ENCODE measurements at places on chromosomes 16 and 17. TPM values are rescaled to one million over a fixed set of nuclear protein-coding genes. Genes with fewer than 3 reads are reported as not detected.

Gene IRF8
- 33.3 TPM for total RNA-seq

Gene GCGR
- total RNA-seq = 9.3 TPM

Gene LITAF
- total RNA-seq = 171 TPM

DNA sequence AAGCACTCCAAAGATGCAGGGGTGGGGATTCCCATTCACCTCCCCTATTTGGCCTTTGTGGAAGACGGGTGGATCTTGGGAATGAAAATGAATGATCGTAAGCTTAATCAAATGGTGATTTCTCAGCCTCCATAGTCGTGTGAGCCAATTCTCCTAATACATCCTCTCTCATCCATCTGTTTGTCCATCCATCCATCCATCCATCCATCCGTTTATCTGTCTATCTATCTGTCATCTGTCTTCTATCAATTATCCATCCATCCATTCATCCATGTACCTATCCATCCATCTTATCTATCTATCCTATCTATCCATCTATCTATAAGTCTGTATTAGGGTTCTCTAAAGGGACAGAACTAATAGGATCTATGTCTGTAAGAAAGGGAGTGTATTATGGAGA, 7.8 kb downstream of the RNF213 start:
- DNase-seq = no peak
- no peak overlapping the region for H3K27ac ChIP-seq
- no peak overlapping the region for H3K4me3 ChIP-seq
- H3K4me1 ChIP-seq = peaks cover 24% of the 10 kb centered on the region

GRCh38 chr16:86786338-86786737, 208.0 kb downstream of the FOXL1 start:
- H3K4me3 ChIP-seq = no peak overlapping the region
- DNase-seq = no peak
- H3K27ac ChIP-seq = no peak overlapping the region
- no peaks in the 10 kb centered on the region for H3K27me3 ChIP-seq
- no peaks in the 10 kb centered on the region for H3K36me3 ChIP-seq
- no peaks in the 10 kb centered on the region for H3K4me1 ChIP-seq

DNA sequence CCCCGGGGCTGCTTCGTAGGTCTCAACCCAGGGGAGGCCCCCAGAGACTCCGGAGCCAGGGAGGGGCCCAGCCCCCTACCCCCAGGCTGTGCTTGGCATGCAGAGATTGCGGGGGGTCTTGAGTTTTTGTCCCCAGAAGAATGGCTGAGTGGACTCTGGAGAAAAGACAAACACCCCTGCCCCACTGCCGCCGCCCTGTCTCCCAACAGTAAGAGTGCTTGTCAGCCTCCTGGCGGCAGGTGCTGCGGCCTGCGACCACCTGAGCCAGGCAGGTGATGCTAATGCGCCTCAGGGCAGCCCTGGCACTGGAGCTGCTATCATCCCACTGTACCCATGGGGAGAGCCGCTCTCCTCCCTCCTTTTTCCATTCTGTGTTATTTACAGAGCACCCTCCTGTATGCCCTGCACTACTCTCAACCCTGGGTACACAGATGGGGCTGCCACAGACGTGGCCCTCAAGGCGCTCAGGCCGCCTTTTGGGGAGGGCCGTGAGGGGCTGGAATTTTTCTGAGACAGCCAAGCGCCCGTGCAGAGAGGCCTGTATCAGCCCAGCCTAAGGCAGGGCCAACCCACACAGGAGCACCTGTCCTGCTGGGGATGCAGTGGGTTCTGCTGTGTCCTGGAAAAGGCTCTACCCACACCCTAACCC, 2.6 kb upstream of the IL17C start:
- DNase-seq = no peak
- peaks cover 6% of the 10 kb centered on the region for H3K27me3 ChIP-seq
- H3K27ac ChIP-seq = no peak overlapping the region

DNA sequence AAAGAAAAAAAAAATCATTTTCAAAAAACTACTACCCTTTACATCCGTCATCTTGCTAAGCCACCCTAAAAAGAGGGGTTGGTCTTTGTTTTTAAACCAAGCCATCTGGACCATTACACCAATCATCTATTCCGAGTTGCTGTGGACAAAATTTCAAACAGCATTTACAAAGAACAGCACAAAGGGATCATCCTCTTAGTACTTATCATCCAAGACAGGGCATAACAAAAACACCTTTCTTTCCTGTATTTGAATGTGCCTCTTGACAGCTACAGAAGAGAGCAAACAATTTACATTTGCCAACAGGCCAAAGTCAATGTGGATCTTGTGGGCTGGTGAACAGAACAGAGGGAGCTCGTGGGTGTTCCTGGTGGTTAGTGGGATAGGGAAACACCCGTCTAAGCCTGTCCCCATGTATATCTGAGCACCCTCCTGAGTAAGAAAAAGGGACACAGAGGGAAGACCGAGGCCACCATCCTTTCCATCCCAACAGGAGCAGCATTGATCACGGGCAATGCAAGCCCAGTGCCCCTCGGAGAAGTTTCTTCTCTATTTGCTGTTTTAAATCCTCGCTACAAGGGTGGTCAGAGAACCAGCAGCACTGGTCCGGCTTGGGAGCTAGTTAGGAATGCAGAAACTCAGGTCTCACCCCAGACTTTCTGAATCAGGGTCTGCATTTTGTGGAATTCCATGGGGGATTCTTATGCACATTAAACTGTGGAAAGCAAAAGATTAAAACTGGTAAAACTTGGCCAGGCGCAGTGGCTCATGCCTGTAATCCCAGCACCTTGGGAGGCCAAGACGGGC, 1.9 kb downstream of the SLC39A11 start:
- H3K4me3 ChIP-seq = no peak overlapping the region
- no peak for DNase-seq
- H3K4me1 ChIP-seq = peaks cover 5% of the 10 kb centered on the region
- no peak overlapping the region for H3K27ac ChIP-seq
- H3K27me3 ChIP-seq = no peaks in the 10 kb centered on the region

GRCh38 chr17:70375406-70375805, 206.1 kb downstream of the KCNJ2 start:
- H3K36me3 ChIP-seq = no peaks in the 10 kb centered on the region
- DNase-seq = no peak
- H3K27me3 ChIP-seq = no peaks in the 10 kb centered on the region
- no peak overlapping the region for H3K4me3 ChIP-seq
- H3K27ac ChIP-seq = no peak overlapping the region

DNA sequence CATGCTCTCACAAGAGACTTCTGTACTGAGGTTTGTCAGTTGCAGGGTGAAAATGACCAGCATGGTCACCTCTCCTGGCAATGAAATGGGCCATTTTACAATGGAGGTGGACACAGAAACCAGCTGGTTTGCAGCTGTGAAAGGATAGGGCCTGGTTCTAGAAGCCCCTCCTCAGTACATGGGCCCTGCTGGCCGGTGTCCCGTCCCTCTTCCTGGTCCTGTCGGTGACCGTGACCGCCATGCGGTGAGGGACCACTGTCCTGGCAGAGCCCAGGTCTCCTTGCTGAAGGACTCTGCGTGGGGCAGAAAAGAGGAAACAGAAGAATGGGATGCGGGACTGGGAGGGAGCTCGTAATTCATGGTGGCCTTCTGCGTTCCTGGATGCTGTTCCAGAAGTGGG, 76.0 kb upstream of the ZNF423 start:
- H3K4me3 ChIP-seq = no peak overlapping the region
- H3K27me3 ChIP-seq = no peaks in the 10 kb centered on the region
- H3K4me1 ChIP-seq = no peaks in the 10 kb centered on the region
- no peak for DNase-seq
- no peak overlapping the region for H3K27ac ChIP-seq

- no peaks in the 10 kb centered on the region for H3K4me1 ChIP-seq
- H3K27me3 ChIP-seq = no peaks in the 10 kb centered on the region
Observed at GRCh38 chr17:76940738-76941350, 72.6 kb downstream of the MGAT5B start.

GRCh38 chr16:23521037-23521743, 10.9 kb upstream of the GGA2 start:
- no peak for DNase-seq
- no peaks in the 10 kb centered on the region for H3K4me1 ChIP-seq
- H3K27me3 ChIP-seq = no peaks in the 10 kb centered on the region
- H3K4me3 ChIP-seq = no peak overlapping the region

- H3K4me1 ChIP-seq = no peaks in the 10 kb centered on the region
- H3K4me3 ChIP-seq = no peak overlapping the region
- no peaks in the 10 kb centered on the region for H3K36me3 ChIP-seq
- DNase-seq = peak; percentile 90
- H3K27me3 ChIP-seq = no peaks in the 10 kb centered on the region
Observed at GRCh38 chr16:49876716-49877129, 20.8 kb upstream of the ZNF423 start.

- H3K27me3 ChIP-seq = no peaks in the 10 kb centered on the region
- DNase-seq = no peak
- H3K27ac ChIP-seq = no peak overlapping the region
- H3K4me1 ChIP-seq = no peaks in the 10 kb centered on the region
Observed at GRCh38 chr16:87979352-87979751, 28.1 kb downstream of the BANP start.

DNA sequence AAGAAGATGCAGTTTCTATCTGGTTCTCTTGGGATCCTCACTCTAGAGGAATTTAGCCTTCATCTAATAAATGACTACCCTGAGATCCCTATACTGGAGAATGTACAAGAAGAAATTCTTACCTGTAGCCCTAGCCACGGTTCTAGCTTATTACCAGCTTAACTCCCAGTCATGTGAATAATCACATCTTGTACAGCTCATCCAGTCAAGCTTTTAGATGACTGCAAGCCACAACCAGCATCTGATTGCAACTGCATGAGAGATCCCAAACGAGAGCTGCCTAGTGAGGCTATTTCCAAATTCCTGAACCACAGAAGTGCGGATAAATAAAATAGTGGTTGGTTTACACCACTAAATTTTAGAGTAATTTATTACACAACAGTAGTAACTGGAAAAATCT, 196.0 kb upstream of the CPHXL start:
- no peak overlapping the region for H3K27ac ChIP-seq
- no peak for DNase-seq
- H3K4me1 ChIP-seq = no peaks in the 10 kb centered on the region
- no peaks in the 10 kb centered on the region for H3K36me3 ChIP-seq
- H3K27me3 ChIP-seq = no peaks in the 10 kb centered on the region

DNA sequence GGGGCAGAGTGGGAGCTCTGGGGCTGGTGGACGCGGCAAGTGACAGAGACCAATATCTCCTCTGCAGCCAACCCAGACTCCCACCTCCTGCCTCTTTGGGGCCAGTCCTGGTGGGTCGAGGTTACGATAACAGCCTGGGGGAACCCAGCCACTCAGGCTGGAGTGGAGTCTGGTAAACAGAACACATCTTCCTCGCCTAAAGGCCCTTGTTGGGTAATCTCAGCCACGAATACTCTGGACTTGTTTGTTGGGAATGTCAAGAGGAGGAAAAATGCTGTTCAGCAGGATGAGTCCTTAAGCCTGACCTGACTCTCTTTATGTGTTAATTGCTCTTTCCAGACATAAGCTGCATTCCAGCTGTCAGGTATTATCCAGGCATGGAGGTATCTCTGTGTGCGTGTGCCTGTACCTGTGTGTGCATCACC, 8.0 kb upstream of the SPNS2 start:
- no peaks in the 10 kb centered on the region for H3K36me3 ChIP-seq
- peaks cover 9% of the 10 kb centered on the region for H3K4me1 ChIP-seq
- H3K27me3 ChIP-seq = no peaks in the 10 kb centered on the region
- DNase-seq = no peak
- H3K27ac ChIP-seq = no peak overlapping the region

- DNase-seq = no peak
- H3K36me3 ChIP-seq = no peaks in the 10 kb centered on the region
- no peak overlapping the region for H3K4me3 ChIP-seq
- no peak overlapping the region for H3K27ac ChIP-seq
- H3K27me3 ChIP-seq = no peaks in the 10 kb centered on the region
- peaks cover 19% of the 10 kb centered on the region for H3K4me1 ChIP-seq
Observed at GRCh38 chr17:57544401-57544800, 200.7 kb downstream of the CCDC182 start.

DNA sequence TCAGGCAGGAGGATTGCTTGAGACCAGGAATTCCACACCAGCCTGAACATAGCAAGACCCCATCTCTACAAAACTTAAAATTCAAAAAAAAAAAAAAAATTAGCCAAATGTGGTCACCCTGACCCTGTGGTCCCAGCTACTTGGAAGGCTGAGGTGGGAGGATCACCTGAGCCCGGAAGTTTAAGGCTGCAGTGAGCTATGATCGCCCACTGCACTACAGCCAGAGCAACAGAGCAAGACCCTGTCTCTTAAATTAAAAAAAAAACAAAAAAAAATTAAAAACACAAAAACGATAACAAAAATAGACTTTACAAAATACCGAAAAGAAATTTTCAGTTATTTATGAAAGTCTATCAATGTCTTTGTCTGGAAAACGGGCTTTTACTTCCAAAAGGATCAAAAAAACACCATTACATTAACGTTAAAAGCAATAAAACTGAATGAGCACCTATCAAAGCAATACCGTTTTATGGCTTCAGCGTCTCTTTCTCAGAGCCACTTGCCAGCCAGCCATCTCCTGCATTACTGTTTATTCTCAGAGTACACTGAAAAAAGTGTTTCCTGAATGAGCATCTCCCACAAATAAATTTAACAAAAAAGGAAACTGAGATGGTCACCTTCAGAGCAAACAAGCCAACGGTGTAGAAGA, 6.1 kb downstream of the USP7 start:
- peak overlapping the region; percentile 29 for H3K27ac ChIP-seq
- no peaks in the 10 kb centered on the region for H3K27me3 ChIP-seq
- no peak for DNase-seq
- H3K4me1 ChIP-seq = peaks cover 6% of the 10 kb centered on the region
- H3K4me3 ChIP-seq = no peak overlapping the region

DNA sequence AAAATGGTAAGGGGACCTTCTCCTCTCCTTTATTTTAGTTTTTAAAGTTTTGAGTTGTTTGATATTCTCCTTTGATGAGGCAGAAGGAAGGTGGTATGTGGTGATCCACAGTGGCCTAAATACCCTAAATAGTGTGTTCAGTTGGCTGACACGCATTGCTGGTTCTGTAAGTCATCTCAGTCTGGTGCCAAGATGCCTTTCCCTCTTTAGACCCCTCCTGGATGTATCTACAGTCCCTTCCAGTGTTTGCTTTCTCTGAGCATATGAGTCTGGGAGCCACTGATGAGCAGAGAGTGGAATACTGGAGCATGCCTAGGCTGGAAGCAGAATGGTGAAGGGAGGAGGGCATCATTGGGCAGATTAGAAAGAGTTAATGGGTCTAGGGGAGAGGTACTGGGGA, 64.5 kb downstream of the NEUROD2 start:
- no peaks in the 10 kb centered on the region for H3K36me3 ChIP-seq
- no peaks in the 10 kb centered on the region for H3K4me1 ChIP-seq
- H3K27me3 ChIP-seq = no peaks in the 10 kb centered on the region
- no peak overlapping the region for H3K4me3 ChIP-seq
- no peak overlapping the region for H3K27ac ChIP-seq

DNA sequence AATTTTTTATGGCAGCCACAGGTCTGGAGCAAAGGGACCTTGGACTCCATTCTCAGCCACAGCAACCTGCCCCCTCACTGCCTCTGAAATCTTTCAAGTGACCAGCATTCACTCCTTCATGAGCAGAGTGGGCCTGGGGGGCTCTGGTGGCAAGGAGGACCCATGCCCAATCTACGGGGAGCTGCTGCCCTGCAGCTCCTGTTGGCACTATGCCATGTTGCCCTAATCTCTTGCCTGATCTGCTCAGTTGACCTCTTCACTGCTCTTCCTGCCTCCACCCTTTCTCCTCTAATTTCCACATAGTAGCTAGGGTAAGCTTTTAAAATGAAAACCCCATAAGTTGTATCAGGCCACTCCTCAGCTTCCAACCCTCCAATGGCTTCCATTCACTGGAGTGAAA, 2.9 kb upstream of the PRKCB start:
- no peak overlapping the region for H3K4me3 ChIP-seq
- peaks cover 5% of the 10 kb centered on the region for H3K27me3 ChIP-seq
- H3K27ac ChIP-seq = no peak overlapping the region

GRCh38 chr17:28480278-28480677, 6.8 kb downstream of the SLC13A2 start:
- no peak overlapping the region for H3K27ac ChIP-seq
- DNase-seq = no peak
- no peak overlapping the region for H3K4me3 ChIP-seq
- peaks cover 15% of the 10 kb centered on the region for H3K4me1 ChIP-seq
- no peaks in the 10 kb centered on the region for H3K27me3 ChIP-seq
